ENCODE measurements at places on chromosomes 7 and 10.

- no peak for DNase-seq
- no peak overlapping the region for H3K27ac ChIP-seq
- H3K4me1 ChIP-seq, result peaks cover 5% of the 10 kb centered on the region
- no peaks in the 10 kb centered on the region for H3K36me3 ChIP-seq
- peaks cover 22% of the 10 kb centered on the region for H3K27me3 ChIP-seq
Observed at GRCh38 chr10:43224321-43224720, 42.5 kb downstream of the RASGEF1A start.

- no peak overlapping the region for H3K4me3 ChIP-seq
- no peaks in the 10 kb centered on the region for H3K36me3 ChIP-seq
- H3K4me1 ChIP-seq, result no peaks in the 10 kb centered on the region
- H3K27me3 ChIP-seq, result no peaks in the 10 kb centered on the region
- DNase-seq, result no peak
Observed at GRCh38 chr7:145978769-145979168, 137.8 kb upstream of the CNTNAP2 start.

DNA sequence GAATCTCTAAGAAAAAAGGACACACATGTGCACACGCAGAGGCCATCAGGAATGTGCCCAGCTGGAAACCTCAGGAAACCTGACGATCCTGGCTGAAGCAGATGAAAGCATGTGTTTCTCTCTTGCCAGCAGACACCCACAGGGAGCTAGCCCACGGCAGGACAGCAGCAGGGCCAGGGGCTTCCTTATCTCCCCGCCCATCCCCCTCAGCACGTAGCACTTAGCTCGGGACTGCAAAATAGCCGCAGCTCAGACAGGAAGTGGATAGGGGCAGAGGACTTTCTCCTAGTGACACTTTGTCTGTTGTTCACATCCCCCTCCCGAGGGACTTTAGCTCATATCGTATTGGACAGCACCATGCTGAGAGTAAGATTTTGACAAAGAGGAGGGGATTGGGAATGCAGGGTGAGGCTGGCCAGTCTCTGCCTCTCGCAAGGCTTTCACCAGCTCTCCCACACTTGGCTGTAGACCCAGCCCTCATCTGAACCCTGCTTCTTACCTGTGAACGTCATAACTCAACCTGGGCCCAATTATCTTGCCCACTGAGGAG, 63.8 kb downstream of the MKI67 start:
- peak overlapping the region; percentile 75 for H3K4me3 ChIP-seq
- H3K4me1 ChIP-seq, result peaks cover 74% of the 10 kb centered on the region
- H3K27ac ChIP-seq, result peak overlapping the region; percentile 95

GRCh38 chr7:135905355-135905754, 71.8 kb downstream of the MTPN start:
- DNase-seq, result no peak
- H3K27ac ChIP-seq, result no peak overlapping the region
- no peaks in the 10 kb centered on the region for H3K4me1 ChIP-seq
- no peak overlapping the region for H3K4me3 ChIP-seq
- no peaks in the 10 kb centered on the region for H3K27me3 ChIP-seq

- no peaks in the 10 kb centered on the region for H3K36me3 ChIP-seq
- H3K4me3 ChIP-seq, result no peak overlapping the region
- no peak overlapping the region for H3K27ac ChIP-seq
- H3K4me1 ChIP-seq, result peaks cover 3% of the 10 kb centered on the region
Observed at GRCh38 chr7:35521941-35522340, 173.0 kb downstream of the HERPUD2 start.

GRCh38 chr7:158140538-158141220, 446.9 kb downstream of the PTPRN2 start:
- H3K4me1 ChIP-seq, result no peaks in the 10 kb centered on the region
- H3K4me3 ChIP-seq, result no peak overlapping the region
- no peak for DNase-seq
- no peaks in the 10 kb centered on the region for H3K27me3 ChIP-seq
- no peaks in the 10 kb centered on the region for H3K36me3 ChIP-seq

DNA sequence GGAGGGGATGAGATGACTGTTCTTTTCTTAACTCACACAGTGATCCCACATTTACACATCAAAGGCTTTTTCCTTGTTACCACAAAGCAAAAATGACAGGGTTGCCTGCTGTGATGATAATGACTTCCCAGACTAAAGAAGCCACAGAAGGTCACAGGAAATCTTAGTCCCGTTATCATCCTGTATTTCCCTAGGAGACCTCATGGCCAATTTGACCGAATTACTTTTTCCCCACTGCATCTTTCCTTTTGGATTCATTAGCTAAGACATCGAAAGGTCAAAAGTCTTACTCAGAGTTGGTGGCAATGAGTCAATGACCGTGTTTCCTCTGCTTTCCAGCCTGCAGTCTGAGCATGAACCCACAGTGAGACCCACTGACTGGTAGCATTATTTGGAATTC, 130.1 kb upstream of the INHBA start:
- no peak overlapping the region for H3K27ac ChIP-seq
- H3K36me3 ChIP-seq, result peaks cover 4% of the 10 kb centered on the region
- H3K4me3 ChIP-seq, result no peak overlapping the region
- H3K4me1 ChIP-seq, result peaks cover 10% of the 10 kb centered on the region
- H3K27me3 ChIP-seq, result no peaks in the 10 kb centered on the region

- no peak overlapping the region for H3K27ac ChIP-seq
- no peak for DNase-seq
- H3K4me1 ChIP-seq, result peaks cover 27% of the 10 kb centered on the region
- no peaks in the 10 kb centered on the region for H3K27me3 ChIP-seq
Observed at GRCh38 chr10:119748871-119749270, 23.0 kb downstream of the INPP5F start.

GRCh38 chr7:132125872-132126595, 450.2 kb downstream of the PLXNA4 start:
- no peaks in the 10 kb centered on the region for H3K4me1 ChIP-seq
- no peak overlapping the region for H3K27ac ChIP-seq
- no peak for DNase-seq
- H3K36me3 ChIP-seq, result peaks cover 1% of the 10 kb centered on the region

DNA sequence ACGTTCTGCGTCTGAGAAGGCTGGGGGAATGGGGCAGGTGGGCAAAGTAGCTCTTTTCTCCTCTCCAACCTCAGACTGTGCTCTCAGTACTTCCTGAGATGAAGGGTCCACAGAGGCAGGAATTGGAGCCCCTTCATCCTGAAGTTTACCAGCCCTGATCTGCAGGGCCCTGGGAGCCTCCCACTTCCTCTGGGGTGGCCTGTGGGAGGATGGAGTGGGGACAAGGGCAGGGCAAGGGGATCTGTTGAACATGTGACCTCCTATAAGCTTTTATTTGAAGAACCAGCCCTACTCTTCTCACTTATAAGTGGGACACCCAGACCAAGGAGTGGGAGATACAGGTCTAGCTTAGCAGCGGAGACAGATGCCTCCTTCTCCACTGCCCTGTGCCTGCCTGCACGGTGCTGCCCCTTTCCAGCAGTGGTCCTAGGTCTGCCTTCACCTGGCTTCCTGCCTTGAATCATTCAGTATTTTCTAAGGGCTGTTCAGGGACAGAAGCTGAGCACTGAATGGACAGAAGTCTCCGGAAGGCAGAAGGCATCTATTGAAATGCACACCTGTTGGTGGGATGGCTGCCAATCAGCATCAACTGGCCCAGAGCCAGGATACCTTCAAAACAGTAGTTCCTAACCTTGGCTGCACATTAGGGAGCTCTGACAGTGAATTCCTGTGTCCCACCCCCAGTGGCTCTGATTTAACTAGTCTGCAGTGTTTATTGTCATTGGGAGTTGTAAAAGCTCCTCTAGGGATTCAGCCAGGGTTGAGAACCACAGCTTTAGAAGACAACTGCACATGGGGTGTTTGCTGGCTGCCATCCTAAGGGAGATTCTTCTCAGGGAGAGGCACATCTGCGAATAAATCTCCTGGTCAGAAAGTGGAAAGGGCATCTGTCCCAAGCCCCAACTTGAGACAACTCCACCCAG, 2.7 kb upstream of the ARHGAP22 start:
- no peak overlapping the region for H3K27ac ChIP-seq
- no peaks in the 10 kb centered on the region for H3K36me3 ChIP-seq
- no peak overlapping the region for H3K4me3 ChIP-seq
- DNase-seq, result no peak
- peaks cover 26% of the 10 kb centered on the region for H3K4me1 ChIP-seq

- no peaks in the 10 kb centered on the region for H3K36me3 ChIP-seq
- no peak overlapping the region for H3K4me3 ChIP-seq
- no peak for DNase-seq
- no peaks in the 10 kb centered on the region for H3K27me3 ChIP-seq
- H3K4me1 ChIP-seq, result no peaks in the 10 kb centered on the region
Observed at GRCh38 chr10:76393875-76394706, 962.7 kb downstream of the LRMDA start.

DNA sequence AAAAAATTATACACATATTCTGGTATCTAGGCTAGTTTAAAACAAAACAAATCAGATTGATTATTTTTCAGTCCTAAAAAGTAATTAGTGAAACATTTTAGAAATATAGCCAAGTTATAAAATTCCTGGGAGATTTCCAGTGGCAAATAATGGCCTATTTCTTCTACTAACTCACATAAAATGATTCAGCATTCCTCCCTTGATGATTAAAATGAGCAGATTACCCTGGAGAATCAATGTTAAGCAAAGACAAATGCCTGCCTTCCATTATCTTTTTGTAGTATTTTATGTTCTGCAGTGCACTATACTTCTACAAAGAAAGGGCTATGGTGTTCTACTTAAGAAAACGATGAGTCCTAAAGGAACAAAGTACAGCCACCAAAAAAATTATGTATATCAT, 53.6 kb downstream of the PARD3 start:
- no peak overlapping the region for H3K4me3 ChIP-seq
- DNase-seq, result no peak
- no peaks in the 10 kb centered on the region for H3K36me3 ChIP-seq
- H3K4me1 ChIP-seq, result no peaks in the 10 kb centered on the region
- peaks cover 3% of the 10 kb centered on the region for H3K27me3 ChIP-seq

GRCh38 chr7:28807396-28807994, 150.6 kb downstream of the TRIL start:
- H3K4me1 ChIP-seq, result peaks cover 5% of the 10 kb centered on the region
- H3K27ac ChIP-seq, result no peak overlapping the region
- H3K4me3 ChIP-seq, result no peak overlapping the region
- H3K27me3 ChIP-seq, result peaks cover 4% of the 10 kb centered on the region
